ENCODE measurements at places on chromosomes 16 and 17.

DNA sequence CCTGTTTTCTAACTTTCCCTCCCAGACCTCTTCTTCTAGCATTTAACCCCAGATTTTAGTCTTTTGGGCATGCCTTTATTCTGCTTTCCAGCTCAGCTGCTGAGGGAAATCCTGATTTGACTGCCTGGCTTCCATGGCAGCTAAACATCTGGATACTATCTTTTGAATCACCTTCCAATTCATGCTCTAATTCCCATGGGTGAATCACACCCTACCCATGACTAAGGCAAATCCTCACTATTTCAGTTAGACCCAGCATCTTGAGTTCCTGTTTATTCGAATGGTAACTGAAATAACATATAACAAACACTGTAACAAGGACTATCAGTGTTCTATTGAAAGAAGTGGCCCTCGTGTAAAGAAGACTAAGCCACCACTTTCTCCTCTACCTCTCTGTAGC is 29.8 kb downstream of the CA10 start:
- no peak for DNase-seq

DNA sequence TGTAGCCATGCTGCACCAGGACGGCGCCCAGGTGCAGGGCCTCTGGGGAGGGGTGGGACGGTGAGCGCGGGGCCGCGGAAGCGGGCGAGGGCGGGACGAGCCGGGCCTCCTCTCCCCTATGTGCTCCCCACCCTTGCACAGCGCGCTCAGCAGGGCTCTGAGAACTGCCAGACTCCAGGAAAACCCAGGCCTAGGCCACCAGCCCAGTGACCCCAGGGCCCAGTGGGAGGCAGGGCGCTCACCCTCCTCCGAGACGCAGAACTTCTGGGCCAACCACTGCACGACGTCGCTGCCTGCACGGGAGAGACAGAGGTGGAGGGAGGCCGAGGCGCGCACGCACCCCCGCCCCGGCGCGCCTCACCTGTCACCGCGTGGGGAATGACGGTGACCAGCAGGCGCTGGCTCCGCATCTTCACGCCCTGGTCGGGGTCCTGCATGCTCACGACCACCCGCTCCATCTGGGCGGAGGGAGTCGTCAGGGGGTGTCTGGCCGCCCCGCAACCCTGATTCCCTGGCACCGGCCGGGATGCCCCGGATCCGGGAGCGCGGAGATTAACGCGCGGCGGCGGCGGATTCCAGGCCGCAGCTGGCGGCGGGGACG is 603 bp downstream of the RGS11 start:
- no peak for DNase-seq

- no peak for DNase-seq
These were observed at the start of gene CCL3 for GRCh38 chr17:36089888-36090836. CCL3 (minus strand) TSS chr17:36090143; CDS start chr17:36090058, 85 bp downstream.

DNA sequence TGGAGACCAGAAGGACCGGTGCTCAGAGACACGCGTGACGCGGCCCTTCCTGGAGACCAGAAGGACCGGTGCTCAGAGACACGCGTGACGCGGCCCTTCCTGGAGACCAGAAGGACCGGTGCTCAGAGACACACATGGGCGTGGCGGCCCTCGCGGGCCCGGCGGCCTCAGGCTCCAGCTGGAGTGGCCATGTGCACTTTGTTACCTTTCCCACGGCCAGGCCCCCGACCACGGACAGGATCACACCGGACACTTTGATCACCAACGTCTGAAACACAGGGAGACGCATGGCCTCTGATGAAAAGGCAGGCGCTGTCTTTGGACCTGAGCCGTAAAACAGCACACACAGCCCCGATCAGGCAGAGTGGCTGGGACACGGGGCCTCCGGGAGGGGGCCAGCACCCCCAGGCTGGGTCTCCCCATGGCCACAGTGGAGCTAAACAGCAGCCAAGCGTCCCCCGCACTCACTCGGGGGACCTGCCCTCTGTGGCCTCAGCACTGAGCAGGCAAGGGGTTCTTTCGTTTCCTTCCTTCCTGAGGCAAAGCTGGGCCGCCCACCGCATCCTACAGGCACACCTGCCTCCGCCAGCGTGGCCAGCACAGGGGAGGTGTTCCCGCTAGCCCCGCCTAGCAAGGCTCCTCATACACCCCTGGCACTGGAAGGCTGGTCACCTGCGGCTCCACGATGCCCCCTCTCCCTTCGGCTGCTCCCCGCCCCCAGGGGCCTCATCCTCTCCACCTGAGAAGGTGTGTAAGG is 13.3 kb upstream of the CCDC154 start:
- DNase-seq, result no peak

DNA sequence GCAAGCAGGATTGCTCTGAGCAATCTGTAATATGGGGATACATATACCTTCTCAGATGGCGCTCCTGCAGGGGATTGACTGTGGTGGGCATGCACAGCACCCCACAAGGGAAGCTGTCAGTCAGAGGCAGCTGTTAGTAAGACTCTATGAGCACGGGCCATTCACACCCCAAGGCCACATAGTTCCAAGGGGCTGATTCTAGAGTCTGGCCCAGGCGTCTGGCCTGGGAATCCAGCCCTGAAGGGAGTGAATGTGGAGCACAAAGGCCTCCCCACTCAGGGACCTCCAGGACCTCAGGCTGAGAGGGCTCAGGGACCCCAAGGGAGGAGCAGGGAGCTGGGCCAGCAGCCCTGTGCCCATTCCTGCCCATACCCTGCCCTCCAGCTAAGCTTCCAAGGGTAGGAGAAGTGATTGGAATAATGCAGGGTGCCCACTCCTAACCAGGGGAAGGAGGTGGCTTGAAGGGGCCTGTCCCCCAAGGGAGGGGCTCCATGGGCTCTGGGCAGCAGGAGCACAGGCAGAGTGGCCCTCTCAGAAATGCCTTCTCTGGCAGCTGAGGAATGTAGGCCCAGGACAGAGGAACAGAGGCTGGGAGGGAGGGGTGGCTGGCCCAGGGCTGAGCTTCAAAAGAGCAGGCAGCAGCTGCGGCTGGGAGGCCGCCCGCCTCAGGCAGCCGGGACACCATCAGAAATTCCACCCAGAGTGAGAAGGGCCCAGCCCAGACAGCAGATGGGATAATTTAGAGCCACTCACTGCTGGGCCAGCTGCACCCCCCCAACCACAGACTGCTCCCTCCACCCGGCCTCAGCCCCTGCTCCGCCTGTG is 48.9 kb upstream of the MRPS23 start:
- no peak for DNase-seq

- DNase-seq, result no peak
These were observed 62.0 kb upstream of the MARCHF10 start for GRCh38 chr17:62870030-62870541.
